AG04450 (cell line): ENCODE measurements at places on chromosomes 12 and 14. TPM values are rescaled to one million over a fixed set of nuclear protein-coding genes. Genes with fewer than 3 reads are reported as not detected.

- no peak for DNase-seq
Measured at GRCh38 chr14:76975812-76976211, 52.7 kb downstream of the IRF2BPL start.

DNA sequence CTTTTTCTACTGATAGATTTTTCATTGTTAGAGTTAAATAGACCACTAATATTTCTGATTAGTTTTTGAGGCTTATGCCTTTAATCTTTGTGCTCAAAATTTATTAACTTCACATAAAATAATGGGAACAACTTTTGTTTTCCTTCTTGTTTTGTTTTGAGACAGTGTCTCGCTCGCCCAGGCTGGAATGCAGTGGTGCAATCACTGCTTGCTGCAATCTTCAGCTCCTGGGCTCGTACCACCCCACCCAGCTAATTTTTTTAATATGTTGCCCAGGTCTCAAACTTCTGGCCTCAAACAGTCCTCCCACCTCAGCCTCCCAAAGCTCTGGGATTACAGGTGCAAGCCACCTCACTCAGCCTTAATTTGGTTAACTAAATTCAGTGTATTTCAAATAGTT is 16.8 kb downstream of the SCFD1 start:
- no peak for DNase-seq

DNA sequence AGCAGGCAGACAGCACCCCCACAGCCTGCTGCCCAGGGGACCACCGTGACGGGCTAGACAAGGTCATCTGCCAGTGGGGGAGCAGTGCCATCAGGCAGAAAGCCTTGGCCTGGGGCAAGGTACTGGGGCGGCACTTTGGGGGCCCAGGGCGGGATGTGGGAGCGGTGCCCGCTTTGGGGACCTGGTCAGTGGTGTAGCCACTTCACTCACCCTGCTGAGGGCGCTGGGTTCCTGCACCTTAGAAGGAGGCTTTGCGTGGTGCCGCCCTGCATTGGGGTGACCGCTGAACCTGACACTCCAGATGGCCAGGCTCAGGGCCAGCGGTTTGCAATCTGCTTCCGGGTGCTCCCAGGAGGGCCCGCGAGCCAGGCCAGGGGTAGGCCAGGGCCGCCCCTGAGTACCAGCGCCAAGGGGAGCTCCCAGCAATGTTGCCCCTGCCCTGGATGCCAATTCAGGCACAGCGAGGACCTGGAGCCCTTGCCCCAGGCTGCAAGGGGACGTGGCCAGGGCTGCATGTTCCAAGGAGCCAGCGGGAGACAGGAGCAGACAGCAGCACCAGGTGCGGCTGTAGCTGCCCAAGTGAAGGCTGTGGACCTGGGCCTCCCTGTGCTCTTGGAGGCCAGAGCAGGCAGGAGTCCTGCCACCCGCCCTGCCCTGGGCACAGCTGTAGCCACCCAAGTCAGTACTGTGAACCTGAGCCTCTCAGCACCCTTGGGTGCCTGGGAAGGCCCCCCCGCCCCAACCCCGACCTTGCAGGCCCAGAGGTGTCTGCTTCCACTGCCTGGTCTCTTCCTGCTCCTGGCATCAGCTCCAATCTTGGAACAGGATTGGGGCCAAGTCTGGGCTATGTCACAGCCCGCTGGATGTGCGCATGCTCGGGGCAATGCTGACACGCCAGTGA is 550.7 kb downstream of the SLC6A15 start:
- DNase-seq = no peak

RILPL2 gene
- 2.9 and 3.3 TPM in 2 replicates for polyA plus RNA-seq

LMO3 gene
- 1.0 and 2.0 TPM in 2 replicates for polyA plus RNA-seq

- no peak for DNase-seq
Measured at GRCh38 chr12:7100239-7100638, 8.0 kb upstream of the C1R start.

DNA sequence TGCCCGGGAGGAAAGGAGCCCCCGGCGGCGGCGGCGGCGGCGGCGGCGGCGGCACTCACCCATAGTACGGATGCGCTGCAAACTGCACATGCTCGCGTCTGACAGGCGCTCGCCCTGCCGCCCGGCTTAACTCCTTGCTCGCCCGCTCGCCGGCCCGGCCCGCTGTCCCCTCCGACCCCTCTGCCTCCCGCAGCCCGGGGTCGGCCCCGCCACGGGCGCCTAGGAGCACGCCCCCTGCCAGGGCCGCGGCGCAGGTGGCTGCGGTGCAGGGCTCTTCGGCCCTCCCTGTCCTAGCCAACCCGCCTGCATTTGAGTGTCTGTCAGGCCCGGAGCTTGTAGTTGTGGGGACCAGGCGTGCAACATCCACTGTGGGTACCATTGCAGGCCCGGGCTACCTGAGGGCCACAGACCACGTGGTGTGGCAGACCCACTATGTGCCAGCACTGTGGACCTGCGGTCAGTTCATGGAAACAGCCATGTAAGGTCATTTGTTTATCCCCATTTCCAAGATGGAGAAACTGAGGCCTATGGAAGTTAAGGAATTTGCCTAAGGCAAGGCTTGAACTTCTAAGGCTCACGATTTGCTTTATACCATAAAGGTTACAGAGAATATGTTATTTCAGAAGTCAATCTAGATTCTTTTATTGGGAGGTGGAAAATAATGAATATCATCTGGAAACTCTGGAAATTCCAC is 17.6 kb upstream of the PLEKHH1 start:
- DNase-seq = no peak
